ENCODE measurements at places on chromosomes 4 and X. TPM values are rescaled to one million over a fixed set of nuclear protein-coding genes. Genes with fewer than 3 reads are reported as not detected.

DNA sequence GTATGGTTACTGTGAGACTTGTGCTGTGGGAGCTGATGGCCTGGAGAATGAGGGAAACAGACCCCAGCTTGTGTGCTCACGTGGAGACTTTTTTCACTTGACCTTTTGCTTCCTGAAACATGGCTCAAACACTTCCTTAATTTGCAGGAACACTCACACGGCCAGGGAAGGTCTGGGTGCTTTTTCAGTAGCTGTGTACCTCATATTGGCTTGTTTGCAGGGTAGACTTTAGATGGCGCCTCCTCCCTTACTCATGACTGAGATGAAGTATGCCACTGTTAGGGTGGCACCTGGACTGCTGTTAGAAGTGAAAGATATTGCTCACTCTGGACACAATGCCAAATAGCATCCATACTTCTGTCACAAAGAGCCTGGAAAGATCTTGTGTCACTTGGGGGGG is 75.7 kb upstream of the WDR1 start:
- H3K27me3 ChIP-seq: no peaks in the 10 kb centered on the region
- no peak for DNase-seq
- no peaks in the 10 kb centered on the region for H3K36me3 ChIP-seq
- no peak overlapping the region for H3K27ac ChIP-seq

CT55 gene
- not detected for total RNA-seq

DNA sequence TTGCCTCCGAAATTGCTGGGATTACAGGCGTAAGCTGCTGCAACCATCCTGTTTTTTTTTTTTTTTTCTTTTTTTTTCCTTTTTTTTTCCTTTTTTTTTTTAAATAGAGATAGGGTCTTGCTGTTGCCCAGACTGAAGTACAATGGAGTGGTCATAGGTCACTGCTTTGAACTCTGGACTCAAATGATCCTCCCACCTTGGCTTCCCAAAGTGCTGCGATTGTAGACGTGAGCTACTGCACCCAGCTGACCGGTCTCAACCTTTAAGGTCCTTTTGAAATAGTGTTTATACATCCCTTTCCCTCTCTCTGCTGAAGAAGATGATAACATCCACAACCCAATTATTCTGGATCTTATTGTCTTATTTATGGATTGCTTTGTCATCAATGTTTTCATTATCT is 548.7 kb downstream of the GBA3 start:
- DNase-seq: no peak
- no peak overlapping the region for H3K4me3 ChIP-seq
- H3K27me3 ChIP-seq: peaks cover 9% of the 10 kb centered on the region
- H3K4me1 ChIP-seq: no peaks in the 10 kb centered on the region

SPANXA2 gene
- total RNA-seq: not detected

IRS4 gene
- not detected for total RNA-seq

GRCh38 chrX:153646620-153647373 is at the start of gene DUSP9:
Gene DUSP9 (plus strand): TSS chrX:153647203. CDS start chrX:153647954, 751 bp downstream.
- no peak within 1 kb of the TSS for H3K27ac ChIP-seq
- H3K4me3 ChIP-seq: no peak within 1 kb of the TSS
- H3K27me3 ChIP-seq: peaks cover 29% of the 10 kb centered on the region
- peaks cover 11% of the 10 kb centered on the region for H3K4me1 ChIP-seq

DNA sequence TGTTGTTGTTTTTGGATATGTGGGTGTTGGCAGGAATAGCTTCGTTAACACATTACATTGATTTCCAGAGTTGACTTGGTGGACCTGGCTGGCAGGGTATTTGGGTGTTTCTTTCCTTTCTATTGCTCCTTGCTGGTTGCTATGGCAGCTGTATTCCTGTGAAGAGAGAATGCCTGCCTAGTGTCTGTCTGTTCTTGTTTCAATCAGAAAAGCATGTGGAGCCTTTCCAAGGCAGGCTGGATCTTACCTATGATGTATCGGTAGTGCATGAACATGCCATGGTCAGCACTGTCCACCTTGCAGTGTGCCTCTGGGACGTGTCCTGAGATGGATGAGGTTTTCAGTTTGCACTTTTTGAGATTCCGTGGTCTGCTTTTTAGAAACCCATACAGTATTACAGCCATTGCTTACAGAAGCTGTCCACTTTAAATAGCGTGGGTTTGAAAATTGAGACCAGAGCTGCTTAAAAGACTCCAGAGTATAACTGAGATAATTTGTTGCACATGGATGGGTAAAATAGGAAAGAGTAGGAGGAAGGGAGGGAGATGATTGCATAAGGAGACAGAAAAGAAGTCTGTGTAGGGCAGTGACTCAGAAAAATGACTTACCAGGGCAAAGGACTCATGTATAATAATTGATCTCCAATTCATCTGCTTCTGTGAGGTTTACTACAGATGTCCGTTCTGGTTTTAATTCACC is 20.0 kb upstream of the AADAT start:
- no peaks in the 10 kb centered on the region for H3K4me1 ChIP-seq
- peaks cover 6% of the 10 kb centered on the region for H3K27me3 ChIP-seq
- H3K4me3 ChIP-seq: no peak overlapping the region
- H3K27ac ChIP-seq: no peak overlapping the region
- no peaks in the 10 kb centered on the region for H3K36me3 ChIP-seq

- DNase-seq: no peak
- H3K4me1 ChIP-seq: no peaks in the 10 kb centered on the region
- no peaks in the 10 kb centered on the region for H3K36me3 ChIP-seq
- no peak overlapping the region for H3K4me3 ChIP-seq
- no peak overlapping the region for H3K27ac ChIP-seq
These were observed 41.1 kb upstream of the IBSP start for GRCh38 chr4:87758270-87758669.

- H3K4me1 ChIP-seq: no peaks in the 10 kb centered on the region
- no peak for DNase-seq
- H3K4me3 ChIP-seq: no peak overlapping the region
These were observed 64.6 kb upstream of the STIM2 start for GRCh38 chr4:26796081-26796480.

GRCh38 chrX:50691820-50692219 is 122.2 kb downstream of the SHROOM4 start:
- no peaks in the 10 kb centered on the region for H3K36me3 ChIP-seq
- H3K27me3 ChIP-seq: peaks cover 5% of the 10 kb centered on the region
- H3K27ac ChIP-seq: no peak overlapping the region
- H3K4me1 ChIP-seq: no peaks in the 10 kb centered on the region

DMRTC1 gene
- total RNA-seq: not detected

GRCh38 chr4:123640271-123640670 is 243.7 kb downstream of the SPRY1 start:
- peaks cover 3% of the 10 kb centered on the region for H3K36me3 ChIP-seq
- peaks cover 7% of the 10 kb centered on the region for H3K4me1 ChIP-seq
- H3K27ac ChIP-seq: no peak overlapping the region

DNA sequence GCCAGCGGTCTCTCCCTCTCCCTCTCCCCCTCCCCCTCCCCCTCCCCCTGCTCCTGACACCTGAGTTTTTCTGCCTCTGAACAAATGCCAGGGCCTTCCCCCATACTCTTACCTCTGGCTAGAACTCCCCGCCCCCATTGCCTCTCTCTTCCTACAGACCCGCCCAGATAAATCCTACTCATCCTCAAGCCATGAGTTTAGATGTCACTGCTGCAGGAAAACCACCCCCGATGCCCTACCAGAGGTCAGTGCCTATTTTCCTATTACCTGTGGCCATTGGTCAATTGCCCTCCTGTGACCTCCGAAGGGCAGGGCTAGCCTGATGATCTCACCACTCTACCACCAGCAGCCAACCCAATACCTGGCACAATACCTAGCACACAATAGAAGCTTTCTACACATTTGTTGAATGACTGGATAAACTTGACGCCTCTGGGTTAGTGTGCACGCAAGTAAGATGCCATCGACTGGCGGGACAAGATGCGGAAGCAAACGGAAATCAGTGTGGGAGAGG is 43.7 kb downstream of the SLC2A9 start:
- DNase-seq: no peak
- peaks cover 5% of the 10 kb centered on the region for H3K36me3 ChIP-seq
- no peak overlapping the region for H3K4me3 ChIP-seq
- H3K27me3 ChIP-seq: no peaks in the 10 kb centered on the region
- H3K27ac ChIP-seq: no peak overlapping the region

SHROOM3 gene
- 0.12 TPM for total RNA-seq

GRCh38 chr4:53852343-53852742 is 212.1 kb downstream of the CHIC2 start:
- DNase-seq: no peak
- H3K4me1 ChIP-seq: no peaks in the 10 kb centered on the region
- H3K27me3 ChIP-seq: peaks cover 2% of the 10 kb centered on the region
- H3K4me3 ChIP-seq: no peak overlapping the region
- no peak overlapping the region for H3K27ac ChIP-seq

GRCh38 chr4:68735106-68735505 is 64.7 kb upstream of the UGT2B15 start:
- peaks cover 4% of the 10 kb centered on the region for H3K27me3 ChIP-seq
- no peaks in the 10 kb centered on the region for H3K4me1 ChIP-seq
- DNase-seq: no peak
- no peaks in the 10 kb centered on the region for H3K36me3 ChIP-seq
- no peak overlapping the region for H3K4me3 ChIP-seq

DNA sequence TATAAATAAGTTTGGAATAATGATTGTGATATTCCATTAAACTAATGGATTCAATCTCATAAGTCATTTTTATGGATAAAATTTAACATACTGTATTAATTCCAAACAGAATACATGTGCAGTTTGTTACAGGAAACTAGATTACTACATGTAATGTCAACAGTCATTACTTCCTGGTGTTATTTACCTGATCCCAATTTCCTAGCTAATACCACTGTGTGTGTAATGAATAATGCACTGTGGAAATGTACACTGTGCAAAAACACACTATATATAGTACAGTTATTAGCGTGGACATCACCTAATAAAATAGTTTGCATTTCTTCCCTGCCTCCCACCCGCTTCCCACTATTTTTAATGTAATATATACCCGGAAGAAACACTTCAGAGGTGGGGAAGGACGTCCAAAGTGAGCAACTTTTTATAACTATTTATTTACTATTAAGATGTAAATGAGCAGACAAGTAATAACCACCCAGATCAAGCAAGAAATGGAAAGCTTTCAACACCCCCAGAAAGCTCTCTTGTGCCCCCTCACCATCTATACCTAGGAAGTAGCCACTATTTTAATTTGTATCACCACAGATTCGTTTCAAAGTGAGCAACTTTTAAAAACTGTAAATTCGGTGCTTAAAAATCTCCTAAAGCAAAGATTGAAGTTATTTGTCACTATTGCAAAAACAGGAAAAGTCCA is 219.1 kb downstream of the THOC2 start:
- H3K27me3 ChIP-seq: no peaks in the 10 kb centered on the region
- H3K4me1 ChIP-seq: no peaks in the 10 kb centered on the region
- no peak for DNase-seq
- no peaks in the 10 kb centered on the region for H3K36me3 ChIP-seq
- H3K4me3 ChIP-seq: no peak overlapping the region

VCX2 gene
- total RNA-seq: not detected

GRCh38 chr4:110544594-110544993 is 68.6 kb downstream of the ENPEP start:
- no peaks in the 10 kb centered on the region for H3K4me1 ChIP-seq
- no peaks in the 10 kb centered on the region for H3K36me3 ChIP-seq
- H3K27me3 ChIP-seq: peaks cover 9% of the 10 kb centered on the region
- H3K4me3 ChIP-seq: no peak overlapping the region

- peak; percentile 37 for DNase-seq
- H3K27ac ChIP-seq: no peak overlapping the region
- H3K27me3 ChIP-seq: no peaks in the 10 kb centered on the region
These were observed 41.3 kb downstream of the ABLIM2 start for GRCh38 chr4:8117278-8117682.

NUP62CL gene
- total RNA-seq: 3.6 TPM

PNMA6A gene
- total RNA-seq: 1.1 TPM

DNA sequence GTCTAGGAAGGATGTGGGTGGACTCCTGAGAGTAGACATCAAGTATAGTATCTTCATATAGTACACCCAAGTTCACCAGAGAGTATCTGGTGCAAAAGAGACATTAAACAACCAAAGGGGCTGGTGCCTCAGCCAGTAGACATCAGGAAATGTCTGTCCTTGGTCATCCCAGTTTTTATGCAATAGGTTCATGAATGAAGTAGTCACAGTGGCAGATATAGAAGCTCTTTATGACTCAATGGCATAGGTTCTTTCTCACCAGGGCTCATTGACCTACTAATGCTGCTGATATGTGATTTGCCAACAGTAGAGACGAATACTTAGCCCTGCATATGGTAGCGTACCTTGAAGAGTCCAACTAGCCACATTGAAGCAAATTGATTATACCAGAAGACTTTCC is 45.0 kb upstream of the CCDC149 start:
- H3K4me3 ChIP-seq: no peak overlapping the region
- no peak for DNase-seq
- peaks cover 9% of the 10 kb centered on the region for H3K27me3 ChIP-seq
- no peaks in the 10 kb centered on the region for H3K36me3 ChIP-seq

DNA sequence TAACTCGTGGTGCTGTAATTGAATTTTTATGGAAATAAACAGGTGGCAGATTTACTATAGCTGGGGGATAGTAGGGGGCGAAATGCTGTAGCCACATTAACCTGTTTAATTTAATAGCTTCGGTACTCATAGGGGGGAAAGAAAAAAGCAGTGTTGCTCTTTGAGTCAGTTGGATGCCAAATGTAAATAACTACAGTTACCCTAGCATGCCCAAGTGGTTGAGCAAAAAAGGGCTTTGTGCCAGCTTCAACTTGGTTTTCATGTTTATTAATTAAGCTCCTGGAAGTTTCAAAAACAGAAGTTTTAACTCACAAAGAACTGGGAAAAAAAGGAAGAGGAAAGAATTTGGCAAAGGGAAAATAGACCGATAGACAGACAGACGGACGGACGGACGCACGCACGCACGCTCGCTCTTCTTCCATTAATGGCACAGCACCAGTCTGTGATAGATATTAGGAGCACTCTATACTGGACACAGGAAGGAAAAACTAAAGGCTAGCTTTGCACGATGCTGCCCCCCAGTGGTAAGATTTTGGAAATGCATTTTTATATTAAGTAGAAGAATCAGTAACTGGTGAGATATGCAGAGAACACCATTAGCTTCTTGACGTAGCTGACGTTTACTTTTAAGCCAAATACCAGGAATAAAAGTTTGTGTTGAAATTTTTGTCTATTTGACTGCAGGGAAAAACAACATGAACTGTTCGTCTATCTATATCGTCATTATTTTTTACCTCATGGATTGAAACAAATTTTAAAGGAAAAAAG is 151.8 kb downstream of the SLC7A11 start:
- H3K36me3 ChIP-seq: no peaks in the 10 kb centered on the region
- no peaks in the 10 kb centered on the region for H3K4me1 ChIP-seq
- DNase-seq: peak; percentile 55
- H3K27me3 ChIP-seq: no peaks in the 10 kb centered on the region
- H3K4me3 ChIP-seq: no peak overlapping the region

DNA sequence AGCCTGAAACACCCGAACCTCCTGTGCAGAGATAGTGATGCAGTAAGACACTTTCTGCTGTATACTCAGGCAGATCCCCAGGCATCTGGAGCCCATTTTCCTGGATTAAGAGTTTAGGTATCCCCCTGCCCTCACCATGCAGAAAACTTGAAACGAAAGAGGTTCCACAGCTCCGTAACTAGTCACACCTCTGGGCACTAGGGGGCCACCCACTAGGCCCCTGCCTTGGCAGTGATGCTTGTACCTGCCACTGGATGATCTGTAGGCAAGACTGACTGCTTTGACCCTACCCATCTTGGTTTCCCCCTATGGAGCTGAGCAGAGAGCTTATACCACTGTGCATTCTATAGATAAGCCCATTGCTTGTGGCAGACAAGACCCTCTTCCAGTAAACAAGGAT is 940.6 kb downstream of the PCDH19 start:
- DNase-seq: no peak
- H3K4me3 ChIP-seq: no peak overlapping the region
- no peaks in the 10 kb centered on the region for H3K36me3 ChIP-seq
- no peak overlapping the region for H3K27ac ChIP-seq

All from activated naive CD4-positive, alpha-beta T cell treated with anti-CD3 and anti-CD28 coated beads for 36 hours (primary cell).